ENCODE measurements at places on chromosomes 7 and 10.
A peak's percentile ranks its signal among the peaks of the same experiment; 100 is the strongest.

DNA sequence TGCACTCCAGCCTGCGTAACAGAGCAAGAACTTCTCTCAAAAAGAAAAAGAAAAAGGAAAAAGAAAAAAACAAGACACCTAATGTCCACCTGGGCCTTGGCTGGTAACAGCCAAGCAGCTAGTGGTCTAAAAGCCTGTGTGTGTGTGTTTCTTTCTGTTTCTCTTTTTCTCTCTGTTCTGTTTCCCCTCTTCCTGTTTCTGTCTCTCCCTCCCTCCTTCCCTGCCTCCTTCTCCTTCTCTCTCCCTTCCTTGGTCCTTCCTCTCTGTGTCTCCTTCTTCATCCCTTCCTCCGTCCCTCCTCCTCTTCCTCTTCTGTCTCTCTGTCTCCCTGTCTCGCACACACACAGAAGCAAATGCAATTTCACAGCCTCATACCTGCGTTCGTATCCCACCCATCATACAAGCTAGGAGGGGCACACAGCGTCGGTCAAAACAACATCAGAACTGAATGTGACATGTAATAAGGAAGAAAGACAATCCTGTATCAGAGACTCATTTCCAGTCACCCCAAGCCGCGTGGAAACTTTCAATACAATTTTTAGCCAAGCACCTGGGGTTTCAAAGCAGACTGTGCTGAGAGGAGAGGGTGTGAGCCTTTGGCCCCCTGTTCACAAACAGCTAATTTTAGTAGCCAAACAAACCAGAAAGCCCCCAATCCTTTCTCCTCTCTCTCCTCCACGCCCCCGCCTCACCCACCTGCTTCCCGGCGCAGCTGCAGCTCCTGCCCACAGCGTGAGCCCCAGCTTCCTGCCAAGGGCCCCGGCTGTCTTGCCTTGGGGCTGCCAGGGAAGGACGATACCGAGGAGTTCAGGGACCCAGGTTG is 50.2 kb upstream of the GNA12 start:
- no peak for DNase-seq

DNA sequence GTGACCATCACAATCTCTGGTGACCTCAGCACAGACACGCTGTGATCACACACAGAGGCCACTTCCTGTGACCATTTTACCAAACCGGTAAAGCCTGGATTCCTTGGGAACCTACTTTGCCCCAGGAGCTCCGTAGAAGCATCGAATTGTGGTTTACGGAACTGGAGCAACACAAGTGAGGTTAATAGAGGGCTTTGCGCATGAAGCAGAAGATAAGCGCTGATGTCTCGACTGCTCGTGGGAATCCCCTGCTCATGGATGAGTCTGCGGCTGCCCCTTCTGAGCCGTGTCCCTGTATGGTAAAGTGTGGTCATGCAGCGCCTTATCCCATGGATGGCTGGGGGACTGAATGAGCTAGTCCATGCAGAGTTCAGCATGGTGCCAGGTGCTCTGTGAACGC is 53.6 kb downstream of the VIPR2 start:
- DNase-seq, result no peak

- DNase-seq, result peak; percentile 54
Observed at GRCh38 chr7:146090023-146090645, 26.5 kb upstream of the CNTNAP2 start.

DNA sequence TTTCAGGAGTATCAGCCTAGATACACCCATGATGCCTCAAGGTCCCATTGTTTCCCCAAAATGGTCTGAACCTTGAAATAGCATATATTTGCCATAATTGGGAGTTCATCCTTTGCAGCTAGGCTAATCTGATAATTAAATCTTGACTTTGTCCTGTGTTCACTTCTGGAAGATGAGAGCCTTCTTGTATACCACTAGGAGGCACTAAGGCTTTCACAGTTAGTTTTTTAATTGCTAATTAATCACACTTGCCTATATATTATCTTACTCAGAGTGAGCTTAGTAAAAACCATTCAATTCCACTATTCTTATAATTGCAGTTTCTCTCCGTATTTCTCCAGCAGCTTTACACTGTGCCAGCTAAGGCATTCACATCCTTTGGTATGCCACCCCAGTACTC is 48.7 kb upstream of the MAGI2 start:
- no peak for DNase-seq

DNA sequence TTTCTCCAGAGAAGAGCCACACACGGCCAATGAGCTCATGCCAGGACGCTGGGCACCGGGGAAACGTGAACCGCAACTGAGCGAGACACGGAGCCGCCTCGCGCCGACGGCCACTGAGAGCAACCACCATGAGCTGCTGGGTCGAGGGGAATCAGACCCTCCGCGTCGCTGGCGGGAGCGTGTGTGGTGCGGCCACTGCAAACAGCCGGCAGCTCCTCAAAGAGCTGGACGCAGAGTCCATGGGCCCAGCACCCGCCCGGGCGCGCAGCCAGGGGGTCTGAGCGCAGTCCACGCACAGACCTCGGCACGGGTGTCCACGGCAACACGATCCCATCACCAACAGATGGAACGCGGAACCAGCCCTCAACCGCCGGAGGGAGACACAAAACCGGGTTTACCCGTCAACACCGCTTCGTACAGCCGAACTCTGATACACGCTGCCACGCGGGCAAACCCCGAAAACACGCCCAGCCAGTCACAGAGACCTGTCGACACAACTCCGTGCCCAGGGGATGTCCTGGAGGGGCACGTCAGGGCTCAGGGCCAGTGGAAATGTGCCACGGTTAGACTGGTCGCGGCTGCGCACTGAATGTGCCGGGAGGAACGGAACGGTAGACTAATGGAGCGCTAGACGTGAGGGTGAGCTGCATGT is 147.1 kb downstream of the ELFN1 start:
- no peak for DNase-seq
